ENCODE measurements at places on chromosomes 1 and 21.

DNA sequence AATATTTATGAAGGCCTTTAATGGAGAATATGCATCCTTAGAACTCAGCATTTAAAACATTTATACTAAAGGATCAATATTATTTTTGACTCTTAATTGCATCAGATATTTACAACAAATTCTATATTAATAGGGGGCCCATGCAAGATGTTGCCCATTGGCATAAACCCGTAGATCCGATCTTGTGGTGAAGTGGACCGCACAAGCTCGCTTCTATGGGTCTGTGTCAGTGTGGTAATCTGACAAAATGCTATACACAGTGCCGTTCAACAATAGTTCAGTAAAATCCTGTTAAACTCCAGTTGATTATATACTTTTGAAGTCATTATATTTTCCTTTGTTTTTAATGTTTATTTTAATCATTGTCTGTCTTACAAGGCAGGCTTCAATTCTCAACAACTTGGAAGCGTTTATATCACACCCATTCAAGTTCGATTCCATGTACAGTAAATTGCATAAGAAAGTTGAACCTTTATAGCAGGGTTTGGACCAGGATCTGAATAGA, 809.2 kb downstream of the USP25 start:
- no peak for DNase-seq

- DNase-seq, result no peak
Observed at GRCh38 chr1:95095833-95096217, 21.3 kb upstream of the TLCD4 start.

DNA sequence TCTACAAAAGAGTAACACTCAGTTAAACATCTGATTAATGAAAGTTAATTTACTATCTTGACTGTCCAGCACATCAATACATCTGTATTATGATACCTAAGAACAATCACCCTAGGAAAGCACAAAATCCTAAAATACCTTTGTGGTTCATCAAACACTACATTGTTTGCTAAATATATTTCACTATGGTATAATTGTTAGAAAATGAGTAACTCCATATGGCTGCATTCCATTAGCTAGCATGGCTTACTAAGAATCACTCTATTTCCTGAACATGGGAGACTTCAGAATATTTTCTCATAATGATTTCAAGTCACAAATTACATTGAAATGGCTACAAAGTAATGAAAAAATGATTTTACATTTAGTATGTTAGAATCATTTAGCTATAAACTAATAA, 12.5 kb downstream of the TRMT1L start:
- DNase-seq, result no peak

- no peak for DNase-seq
Observed at GRCh38 chr1:155942578-155943141, 1.2 kb downstream of the RXFP4 start.

GRCh38 chr1:161473348-161473747, 31.9 kb upstream of the FCGR2A start:
- no peak for DNase-seq

DNA sequence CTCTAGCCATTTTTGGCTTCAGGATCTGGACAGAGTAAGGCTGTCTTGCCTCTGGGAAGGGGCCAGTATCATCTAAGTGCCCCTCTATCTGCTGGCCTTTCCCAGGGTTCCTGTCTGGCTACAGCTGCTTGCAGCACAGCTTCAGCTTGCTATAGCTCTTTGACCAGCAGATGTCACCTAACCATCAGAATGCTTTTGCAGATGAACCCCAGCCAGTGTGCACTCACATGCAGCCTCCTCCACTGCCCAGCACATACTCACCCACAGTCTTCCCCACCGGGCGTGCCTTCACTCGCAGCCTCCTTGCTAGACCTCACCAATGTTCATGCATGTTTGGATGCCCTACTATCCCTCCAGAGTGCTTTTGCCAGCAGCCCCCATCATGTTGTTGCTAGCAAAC, 769.0 kb downstream of the BRINP3 start:
- no peak for DNase-seq

- no peak for DNase-seq
Observed at GRCh38 chr1:231557411-231557810, 28.9 kb downstream of the TSNAX start.

DNA sequence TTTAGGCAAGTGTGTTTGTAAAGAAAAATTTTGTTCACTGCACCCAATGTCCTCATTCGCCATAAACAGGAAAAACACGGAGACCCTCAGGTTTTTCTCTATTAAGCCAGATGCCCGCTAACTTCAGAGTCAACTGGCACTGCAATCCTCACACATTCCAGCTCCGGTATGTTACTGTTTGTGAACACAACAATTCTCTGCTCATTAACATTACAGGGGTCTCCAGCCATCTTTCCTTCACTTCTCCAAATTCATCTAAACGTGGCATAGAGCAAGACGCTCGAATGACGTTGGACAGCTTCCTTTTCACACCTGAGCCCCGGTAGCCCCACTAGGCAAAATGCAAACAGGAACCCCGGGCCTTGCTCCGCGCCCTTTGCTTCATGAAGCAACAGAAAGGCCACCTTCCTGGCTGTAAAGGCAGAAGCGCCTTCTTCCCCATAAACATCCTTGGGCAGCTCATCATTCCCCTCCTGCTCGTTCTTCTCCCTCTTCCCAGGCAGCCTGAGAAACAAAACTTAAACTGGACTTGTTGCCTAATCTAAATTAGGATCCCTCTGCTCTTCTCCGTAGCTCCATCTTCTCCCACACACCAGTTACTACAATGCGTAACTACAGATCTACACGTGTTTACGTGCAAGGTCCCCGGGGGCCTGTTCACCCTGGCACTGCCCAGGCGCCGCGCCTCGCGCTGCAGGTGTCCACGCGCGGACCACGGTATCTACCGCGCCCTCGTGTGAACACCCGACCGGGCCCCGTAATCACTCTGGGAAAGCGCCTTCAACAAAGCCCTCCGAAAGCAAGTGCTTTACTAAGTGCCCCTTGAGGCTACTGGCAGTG, 1.2 kb downstream of the LBR start:
- no peak for DNase-seq

DNA sequence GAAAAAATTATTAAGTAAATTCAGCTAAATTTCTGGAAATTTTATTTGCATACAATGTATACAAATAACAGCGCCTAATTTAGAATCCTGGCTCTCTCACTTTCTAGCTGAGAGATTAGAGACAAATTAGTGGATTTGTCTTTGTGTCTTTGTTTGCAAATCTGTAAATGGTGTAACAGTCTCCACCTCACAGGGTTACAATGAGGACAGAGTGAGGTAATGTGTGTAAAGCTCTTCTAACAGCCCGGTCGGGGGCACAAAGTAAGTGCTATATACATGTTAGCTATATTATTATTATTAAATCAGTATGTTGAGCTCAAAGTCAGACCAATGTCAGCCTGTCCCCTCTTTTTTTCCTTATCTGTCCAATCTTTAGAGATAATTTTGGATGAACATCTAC, 5.0 kb upstream of the ADAMTSL4 start:
- DNase-seq, result no peak

DNA sequence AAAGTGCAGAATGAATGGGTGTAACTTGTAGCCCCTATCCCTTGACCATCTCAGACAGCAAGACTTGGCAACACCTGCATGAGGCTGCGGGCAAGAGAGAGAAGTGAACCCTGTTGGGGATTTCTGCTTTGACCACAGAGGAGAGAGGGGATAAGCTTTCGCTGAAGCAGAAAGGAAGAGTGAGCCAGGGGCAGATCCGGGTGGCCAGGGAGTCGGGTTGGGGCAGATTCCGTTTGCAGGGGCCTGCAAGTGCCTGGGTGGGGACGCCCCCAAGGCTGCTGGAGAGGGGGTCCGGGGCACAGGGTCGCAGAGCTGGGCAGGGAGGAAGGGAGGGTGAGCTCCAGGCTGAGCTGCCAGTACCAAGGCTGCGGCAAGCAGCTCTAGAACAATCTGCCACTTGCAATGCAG, 25.3 kb upstream of the PIK3CD start:
- DNase-seq, result no peak

DNA sequence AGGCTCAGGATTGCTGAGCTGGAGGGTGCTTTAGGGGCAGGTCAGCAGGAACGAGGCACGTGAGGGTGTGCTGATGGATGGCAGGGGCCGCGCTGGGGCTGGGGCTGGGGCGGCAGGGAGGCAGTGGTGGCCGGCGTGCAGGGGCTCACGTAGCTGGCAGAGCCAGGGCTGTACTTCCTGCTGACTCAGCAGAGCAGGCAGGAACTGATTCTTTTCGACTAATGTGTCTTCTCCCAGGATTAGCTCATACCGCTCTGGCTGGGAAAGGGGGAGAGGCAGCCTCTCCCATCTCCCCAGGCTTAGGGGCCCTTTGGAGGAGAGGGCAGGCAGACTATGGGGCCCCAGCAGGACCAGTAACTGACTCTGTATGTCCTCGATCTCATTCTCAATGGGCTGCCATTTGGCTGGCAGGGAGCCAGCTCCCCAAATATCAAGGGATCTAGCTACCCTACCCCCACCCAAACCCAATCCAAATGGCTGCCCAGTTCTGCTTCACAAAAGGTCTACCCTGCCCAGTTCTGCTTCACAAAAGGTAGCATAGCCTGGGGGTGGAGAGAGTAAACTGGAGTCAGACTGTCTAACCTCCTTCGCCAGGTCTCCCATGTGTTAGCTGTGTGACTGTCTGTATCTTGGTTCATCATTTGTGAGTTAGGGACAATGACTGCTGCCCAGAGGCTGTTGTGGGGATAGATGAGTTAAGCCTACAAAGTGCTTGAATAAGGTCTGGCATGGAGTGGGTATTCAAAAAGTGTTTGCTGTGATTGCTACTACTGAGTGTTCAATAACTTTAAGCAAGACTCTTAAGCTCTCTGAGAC, 100.1 kb upstream of the SLC2A1 start:
- DNase-seq, result no peak

DNA sequence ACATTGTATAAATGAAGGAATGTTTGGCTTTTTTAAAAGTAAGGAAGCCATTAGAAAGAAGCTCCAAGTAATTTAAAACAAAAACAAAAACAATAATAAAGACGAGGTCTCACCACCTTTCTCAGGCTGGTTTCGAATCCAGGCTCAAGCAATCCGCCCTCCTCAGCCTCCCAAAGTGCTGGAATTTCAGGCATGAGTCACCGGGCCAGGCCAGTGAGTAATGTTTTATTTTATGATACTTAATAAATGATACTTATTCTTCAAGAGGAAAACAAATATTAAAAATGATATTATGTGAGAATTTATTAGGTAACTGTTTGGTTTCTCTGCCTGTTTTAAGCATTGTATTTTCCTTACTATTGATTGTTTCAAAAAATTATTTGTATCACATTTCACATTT, 201.4 kb upstream of the BRINP3 start:
- DNase-seq, result no peak

DNA sequence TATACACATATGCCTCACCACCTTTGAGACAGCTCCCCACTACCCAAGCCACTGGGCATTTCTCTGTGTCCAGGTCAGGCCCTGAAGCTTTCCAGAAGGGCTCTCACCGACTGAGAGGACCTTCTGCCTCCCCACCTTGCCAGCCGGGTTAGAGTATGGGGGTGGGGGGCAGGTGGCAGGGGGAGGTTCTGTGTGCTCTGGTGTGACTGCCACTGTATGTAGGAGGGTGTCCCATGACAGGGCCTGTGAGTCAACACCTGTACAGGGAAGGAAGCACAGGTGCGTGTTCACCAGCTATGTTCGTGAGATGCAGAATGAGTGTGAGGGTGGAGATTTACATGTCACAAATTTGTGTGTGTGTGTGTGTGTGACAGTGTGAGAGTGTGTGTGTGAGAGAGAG, 7.0 kb downstream of the AHDC1 start:
- DNase-seq, result no peak

DNA sequence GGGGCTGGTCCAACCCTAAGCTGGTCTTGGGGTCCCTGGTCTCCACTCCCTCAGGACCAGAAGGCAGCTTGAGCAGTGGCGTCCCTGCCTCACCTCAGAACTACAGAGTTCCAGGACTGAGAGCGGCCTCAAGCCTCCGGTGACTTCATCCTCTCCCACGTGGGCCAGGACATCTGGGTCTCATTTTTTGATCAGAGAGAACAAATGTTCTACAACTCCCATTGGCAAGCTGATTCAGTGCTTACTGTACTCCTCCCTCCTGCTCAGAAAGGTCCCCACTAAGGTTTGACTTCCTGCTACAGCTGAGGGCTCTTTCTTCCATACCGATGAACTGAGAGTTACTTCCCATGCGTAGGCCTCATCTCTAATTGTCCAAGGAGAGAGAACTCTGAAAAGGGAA, 78.5 kb downstream of the PLXNA2 start:
- no peak for DNase-seq

- DNase-seq, result no peak
Observed at GRCh38 chr21:18403735-18404450, at the start of gene TMPRSS15. Gene TMPRSS15 (minus strand): TSS chr21:18403785. CDS start chr21:18403622, 163 bp downstream.

DNA sequence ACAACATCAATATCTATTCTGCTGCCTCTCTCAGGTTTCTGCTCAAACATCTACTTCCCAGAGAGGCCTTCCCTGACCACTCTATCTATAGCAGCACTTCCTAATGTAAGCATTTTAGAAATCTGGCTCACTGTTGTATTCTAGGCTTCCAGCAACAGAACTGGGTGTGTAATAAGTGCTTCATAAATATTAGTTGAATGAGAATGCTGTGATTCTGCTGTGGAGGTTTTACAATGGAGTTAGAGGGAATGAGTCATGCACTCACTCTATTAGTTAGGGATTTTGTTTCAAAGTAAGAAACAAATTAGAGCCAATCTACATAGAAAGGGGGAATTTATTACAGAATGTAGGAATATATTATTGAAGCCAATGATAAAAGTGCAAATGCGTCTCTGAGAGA, 38.6 kb upstream of the SLC35F3 start:
- DNase-seq, result no peak

DNA sequence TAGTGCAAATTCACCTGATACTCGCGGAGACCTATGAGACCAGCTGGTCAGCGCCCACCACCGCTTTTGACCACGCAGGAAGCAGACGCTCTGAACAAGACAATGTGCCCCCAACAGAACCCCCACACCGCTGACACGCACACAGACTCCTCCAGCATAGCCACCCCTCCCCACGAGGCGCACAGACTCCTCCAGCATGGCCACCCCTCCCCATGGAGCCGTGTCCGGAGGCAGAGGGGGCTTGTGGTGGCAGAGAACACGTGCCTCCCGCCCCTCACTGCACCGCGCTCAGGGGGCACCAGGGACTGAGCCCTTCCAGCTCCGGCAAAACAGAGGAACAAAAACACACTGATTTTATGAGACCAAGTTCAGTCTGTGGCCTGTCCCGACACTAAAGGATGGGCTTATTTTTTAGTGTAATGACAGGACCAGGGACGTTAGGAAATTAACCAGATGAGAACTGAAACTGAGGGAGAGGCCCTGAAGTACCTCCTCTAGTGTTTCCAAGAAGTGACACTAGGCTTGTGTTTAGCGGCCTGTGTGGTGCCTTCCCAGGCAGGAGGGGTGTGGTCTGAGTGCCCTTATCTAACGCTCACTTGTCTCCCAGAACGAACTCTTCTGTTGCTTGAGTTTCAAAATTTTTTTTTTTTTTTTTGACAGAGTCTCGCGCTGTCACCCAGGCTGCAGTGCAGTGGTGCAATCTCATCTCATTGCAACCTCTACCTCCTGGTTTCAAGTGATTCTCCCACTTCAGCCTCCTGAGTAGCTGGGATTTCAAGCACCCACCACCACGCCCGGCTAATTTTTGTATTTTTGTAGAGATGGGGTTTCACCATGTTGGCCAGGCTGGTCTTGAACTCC, 10.0 kb upstream of the AGPAT3 start:
- no peak for DNase-seq

Data from effector memory CD4-positive, alpha-beta T cell (primary cell).